ENCODE measurements at places on chromosomes 11 and 22.

DNA sequence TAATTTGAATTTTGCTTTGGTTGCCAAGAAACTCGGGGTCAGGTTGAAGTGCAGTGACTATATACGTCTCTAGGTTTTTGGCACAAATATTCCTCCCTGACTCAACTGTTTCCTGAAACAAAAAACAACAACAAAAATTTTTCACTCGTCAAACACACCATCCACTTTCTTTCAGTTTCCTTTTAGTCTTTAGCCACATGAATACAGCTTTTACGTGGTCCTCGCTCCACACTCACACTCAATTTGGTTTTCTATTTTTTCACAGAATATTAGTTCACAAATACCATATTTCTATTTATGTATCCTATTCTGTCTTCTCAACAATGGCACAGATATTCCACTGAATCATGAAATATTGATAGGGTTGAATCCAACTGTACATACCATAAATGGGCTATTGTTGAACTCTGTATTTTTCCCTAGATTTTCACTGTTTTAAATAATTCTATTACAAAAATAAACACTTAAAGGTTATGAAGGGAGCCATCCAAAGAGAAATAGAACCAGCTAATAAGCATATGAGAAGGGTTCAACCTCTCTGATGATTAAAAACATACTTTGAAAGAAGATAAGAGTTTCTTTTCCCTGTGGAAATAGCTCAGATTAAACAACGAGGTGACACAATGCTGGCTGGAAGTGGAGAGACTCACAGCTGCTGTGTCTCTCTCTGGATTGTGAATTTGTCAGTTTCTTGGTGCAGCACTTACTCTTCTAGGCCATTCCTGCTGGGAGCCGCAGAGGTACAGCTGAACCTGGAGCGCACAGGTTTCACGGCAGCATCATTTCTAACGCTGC lies 5.1 kb upstream of the FBLN1 start:
- no peaks in the 10 kb centered on the region for H3K36me3 ChIP-seq
- H3K4me1 ChIP-seq, result peaks cover 3% of the 10 kb centered on the region
- no peak overlapping the region for H3K4me3 ChIP-seq
- DNase-seq, result no peak
- peaks cover 30% of the 10 kb centered on the region for H3K27me3 ChIP-seq
- H3K27ac ChIP-seq, result no peak overlapping the region

DNA sequence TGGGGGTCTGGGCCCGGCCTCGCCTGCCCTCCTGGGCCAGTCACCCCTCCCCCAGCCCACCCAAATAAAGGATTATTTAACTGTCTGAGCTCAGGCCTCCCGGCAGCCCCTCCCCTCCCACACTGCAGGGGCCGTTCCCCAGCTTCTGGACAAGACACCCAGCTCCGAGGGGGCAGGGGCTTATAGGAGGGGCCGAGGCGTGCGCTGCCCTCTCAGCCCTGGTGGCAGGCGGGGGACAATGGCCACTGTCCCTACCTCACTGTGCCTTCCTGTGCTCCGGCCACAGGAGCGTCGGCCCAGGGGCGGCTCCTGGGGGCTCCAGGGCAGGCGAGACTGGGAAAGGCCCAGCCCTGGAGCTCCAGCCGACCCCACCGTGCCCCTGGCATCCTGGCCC lies 2.2 kb upstream of the SELENOO start:
- peaks cover 23% of the 10 kb centered on the region for H3K36me3 ChIP-seq
- DNase-seq, result no peak
- no peaks in the 10 kb centered on the region for H3K27me3 ChIP-seq
- no peak overlapping the region for H3K4me3 ChIP-seq

GRCh38 chr11:1791912-1792311 lies 28.2 kb upstream of the CTSD start:
- no peak for DNase-seq
- H3K36me3 ChIP-seq, result no peaks in the 10 kb centered on the region
- H3K27ac ChIP-seq, result no peak overlapping the region
- H3K4me3 ChIP-seq, result no peak overlapping the region
- H3K27me3 ChIP-seq, result peaks cover 8% of the 10 kb centered on the region

GRCh38 chr22:49480896-49481658 lies 346.6 kb downstream of the BRD1 start:
- H3K27ac ChIP-seq, result no peak overlapping the region
- H3K36me3 ChIP-seq, result peaks cover 12% of the 10 kb centered on the region
- H3K4me3 ChIP-seq, result no peak overlapping the region
- H3K27me3 ChIP-seq, result no peaks in the 10 kb centered on the region
- DNase-seq, result no peak

DNA sequence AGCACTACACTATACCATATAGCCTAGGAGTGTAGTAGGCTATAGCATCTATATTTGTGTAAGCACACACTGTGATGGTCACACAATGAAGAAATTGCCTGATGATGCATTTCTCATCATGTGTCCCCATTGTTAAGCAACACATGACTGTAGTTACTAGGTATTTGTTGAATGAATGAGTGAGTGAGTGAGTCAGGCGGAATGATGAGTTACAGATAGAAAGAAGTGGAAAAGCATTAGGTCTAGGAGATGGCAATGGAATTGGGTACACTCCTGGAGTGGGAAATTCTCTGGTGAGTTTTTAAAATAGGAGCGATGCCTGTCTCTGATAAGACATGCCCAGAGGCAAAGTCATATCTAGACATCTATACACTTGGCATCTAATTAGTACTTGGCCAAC lies 160.5 kb upstream of the TBCEL start:
- no peak overlapping the region for H3K27ac ChIP-seq
- no peak overlapping the region for H3K4me3 ChIP-seq
- no peak for DNase-seq
- H3K4me1 ChIP-seq, result no peaks in the 10 kb centered on the region

GRCh38 chr22:41831383-41831782 lies 1.5 kb upstream of the SREBF2 start:
- H3K4me1 ChIP-seq, result peaks cover 40% of the 10 kb centered on the region
- peak; percentile 32 for DNase-seq
- H3K4me3 ChIP-seq, result peak overlapping the region; percentile 88
- H3K27ac ChIP-seq, result peak overlapping the region; percentile 99
- H3K27me3 ChIP-seq, result no peaks in the 10 kb centered on the region

- no peaks in the 10 kb centered on the region for H3K4me1 ChIP-seq
- H3K4me3 ChIP-seq, result no peak overlapping the region
- peaks cover 9% of the 10 kb centered on the region for H3K36me3 ChIP-seq
- H3K27ac ChIP-seq, result no peak overlapping the region
- no peaks in the 10 kb centered on the region for H3K27me3 ChIP-seq
Measured at GRCh38 chr11:13368041-13368446, 90.5 kb downstream of the BMAL1 start.
